ENCODE measurements at places on chromosomes 3 and 15.

GRCh38 chr3:102682741-102683140 is 247.9 kb downstream of the ZPLD1 start:
- no peak for DNase-seq

DNA sequence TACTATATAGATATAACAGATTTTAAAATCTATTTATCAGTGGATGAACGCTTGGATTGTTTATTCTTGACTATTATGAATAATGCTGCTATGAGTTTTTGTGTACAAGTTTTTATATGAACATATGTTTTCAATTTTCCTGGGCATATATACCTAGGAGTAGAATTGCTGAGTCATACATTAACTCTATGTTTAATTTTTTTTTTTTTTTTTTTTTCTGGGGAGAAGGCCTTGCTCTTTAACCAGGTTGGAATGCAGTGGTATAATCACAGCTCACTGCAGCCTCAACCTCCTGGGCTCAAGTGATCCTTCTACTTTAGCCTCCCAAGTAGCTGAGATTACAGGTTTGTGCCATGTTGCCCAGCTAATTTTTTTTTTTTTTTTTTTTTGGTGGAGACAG is 9.1 kb downstream of the CIDEC start:
- DNase-seq, result no peak

GRCh38 chr15:57861034-57861638 is 154.6 kb downstream of the POLR2M start:
- DNase-seq, result no peak

GRCh38 chr15:67979281-67979680 is 74.8 kb upstream of the PIAS1 start:
- DNase-seq, result no peak

DNA sequence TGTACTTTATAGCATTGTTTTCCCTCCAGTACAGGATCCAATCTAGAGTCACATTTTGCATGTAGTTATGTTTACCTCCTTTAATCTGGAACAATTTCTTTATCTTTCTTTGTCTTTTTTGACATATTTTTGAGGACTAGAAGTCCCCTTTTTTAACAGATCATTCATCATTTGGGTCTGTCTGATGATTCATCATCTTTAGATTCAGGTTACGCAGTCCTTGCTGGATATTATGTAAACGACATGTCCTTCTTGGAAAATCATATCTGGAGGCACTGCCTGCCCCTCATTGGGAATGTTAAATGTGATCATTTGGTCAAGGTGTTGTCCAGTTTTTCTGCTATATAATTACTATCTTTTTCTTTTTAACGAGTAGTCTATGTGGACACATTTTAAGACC is 18.3 kb downstream of the TGM4 start:
- DNase-seq, result no peak

DNA sequence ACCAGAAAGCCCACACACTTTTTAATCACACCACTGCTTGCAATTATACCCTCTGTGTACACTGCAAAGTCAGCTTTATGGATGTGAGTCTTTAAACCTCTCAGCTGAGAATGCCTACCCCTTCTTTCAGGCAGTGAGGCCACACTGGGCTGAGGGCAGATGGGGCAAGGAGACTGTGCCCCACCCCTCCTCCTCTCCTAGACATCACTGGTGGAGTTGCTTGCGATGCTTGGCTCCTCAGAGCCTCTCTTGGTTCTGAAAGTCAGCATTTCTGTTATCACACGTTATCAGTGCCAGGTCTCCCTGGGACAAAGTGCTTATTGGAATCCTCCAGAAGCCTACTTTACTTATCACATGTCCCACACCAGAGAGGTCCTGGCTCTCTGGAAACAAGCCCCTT is 128.2 kb downstream of the ZNF621 start:
- DNase-seq, result no peak

DNA sequence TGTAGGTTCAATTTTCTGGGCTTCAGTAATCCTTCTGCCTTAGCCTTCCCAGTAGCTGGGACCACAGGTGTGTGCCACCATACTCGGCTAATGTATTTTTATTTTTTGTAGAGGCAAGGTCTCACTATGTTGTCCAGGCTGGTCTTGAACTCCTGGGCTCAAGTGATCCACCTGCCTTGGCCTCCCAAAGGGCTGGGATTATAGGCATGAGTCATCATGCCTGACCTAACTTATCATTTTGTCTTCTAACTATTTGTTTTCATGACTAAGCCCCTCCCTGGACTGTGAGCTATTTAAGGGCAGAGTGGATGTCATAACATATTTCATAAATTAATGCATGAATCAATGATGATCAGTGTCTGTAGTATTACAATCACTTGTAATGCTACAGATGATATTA is 56.1 kb upstream of the PIAS1 start:
- no peak for DNase-seq

DNA sequence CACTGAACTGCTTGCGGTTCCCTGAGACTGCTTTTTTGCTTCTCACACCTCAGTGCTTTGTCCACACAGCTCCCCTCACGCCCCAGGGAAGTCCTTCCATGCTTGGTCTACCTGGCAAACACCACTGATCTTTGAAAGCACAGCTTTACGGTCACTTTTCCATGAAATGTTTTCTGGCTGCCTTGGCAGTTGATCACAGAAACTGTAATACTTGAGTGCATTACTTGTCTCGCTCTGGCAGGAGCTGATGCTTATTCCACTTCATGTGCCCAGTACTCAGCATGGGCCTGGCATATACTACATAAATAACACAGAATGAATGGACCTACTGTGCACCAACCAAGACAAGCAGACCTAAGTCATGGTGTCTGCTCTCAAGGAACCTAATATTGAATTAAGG is 121.1 kb downstream of the MEX3B start:
- no peak for DNase-seq

DNA sequence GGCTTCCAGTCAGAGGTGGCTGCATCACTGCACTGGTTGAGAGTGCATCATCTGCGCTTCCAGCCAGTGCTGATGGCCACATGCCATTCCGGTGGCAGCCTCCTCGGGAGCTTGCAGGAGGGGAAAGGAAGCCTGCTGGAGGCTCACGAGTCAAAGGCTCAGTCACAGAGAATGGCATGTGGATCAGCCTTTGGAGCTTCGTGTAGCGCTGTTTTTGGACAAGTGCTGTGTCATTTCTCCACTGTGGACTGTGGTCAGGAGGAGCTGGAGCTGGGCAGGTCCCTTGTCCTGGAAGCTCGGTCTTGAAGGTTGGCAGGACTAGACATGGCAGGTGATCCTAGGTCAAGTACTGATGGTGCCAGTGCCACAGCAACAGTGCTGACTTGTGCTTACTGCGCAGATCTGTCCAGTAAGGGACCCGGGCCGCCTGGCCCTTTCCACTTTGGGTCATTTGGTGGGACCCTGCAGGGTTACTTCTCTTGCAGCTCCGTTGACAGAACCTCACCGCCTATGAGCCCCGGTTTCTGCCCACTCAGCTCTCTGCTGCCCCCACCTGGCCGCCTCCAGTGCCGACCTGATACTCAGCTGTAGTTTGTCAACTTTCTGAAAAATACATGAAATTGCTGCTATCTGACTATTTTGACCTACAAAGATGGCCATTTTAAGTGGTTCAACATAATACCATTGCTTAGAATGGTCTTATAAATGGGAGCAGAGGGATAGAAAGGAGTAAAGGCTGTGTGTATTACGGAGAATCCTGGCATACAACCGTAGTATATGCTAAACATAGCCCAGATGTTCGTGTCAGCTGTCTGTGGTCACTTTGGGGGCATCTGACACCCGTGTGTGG is 27.6 kb upstream of the TRPM1 start:
- peak; percentile 83 for DNase-seq

DNA sequence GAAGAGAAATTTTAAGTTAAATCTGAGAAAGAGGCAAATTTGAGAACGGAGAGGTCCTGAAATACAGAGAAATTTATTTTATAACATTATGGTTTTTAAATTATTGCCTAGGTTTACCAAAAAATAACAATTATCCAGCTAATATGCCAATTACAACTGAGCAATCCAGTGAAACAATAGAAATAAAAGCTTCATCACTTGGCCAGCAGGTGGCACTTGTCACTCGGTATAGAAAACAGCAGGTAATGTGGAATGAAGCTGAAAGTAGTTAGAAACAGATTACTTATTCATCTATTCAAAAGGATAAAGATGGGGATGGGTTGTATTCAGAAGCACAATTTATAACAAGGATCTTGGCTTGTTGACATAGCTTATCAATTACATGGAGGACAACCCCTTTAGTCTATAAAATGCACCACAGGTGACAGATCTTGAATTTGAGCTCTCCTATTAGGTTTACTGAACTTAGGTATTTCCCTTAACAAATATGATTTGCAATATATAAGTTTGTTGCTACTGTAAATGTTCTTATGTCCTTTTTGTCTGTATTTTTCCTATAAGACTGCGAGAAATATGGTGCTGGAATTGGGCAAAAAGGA is 70.1 kb upstream of the GUCA1C start:
- DNase-seq, result no peak

GRCh38 chr15:47640079-47640478 is 77.2 kb upstream of the SEMA6D start:
- no peak for DNase-seq

DNA sequence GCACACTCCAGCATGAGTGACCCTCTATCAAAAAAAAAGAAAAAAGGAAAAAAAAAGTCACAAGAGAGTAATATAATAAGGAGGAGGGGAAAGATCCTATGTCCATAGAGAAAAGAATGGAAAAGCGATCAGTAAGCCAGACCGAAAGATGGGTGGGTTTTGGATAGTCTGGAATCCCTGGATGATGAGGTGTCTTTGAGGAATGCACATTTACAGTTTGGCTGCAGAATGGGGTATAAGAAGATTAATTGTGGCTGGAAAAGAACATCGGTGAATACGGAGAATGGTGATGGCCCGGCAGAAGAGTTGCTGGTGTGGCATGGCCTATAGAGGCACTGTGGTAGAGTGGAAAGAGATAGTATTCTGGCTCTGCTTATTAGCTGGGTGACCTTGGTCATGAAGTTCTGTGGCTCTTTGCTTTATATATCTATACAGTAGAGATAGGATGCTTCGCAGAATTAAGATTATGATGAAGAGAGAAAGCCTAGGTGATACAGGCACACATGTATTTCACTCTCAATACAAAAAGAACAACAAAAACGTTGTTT is 187.9 kb downstream of the AKAP13 start:
- DNase-seq, result no peak

GRCh38 chr15:31485431-31485830 is 158.8 kb downstream of the KLF13 start:
- no peak for DNase-seq

- no peak for DNase-seq
Observed at GRCh38 chr3:150675587-150675986, 28.1 kb downstream of the ERICH6 start.

Data from activated B cell treated with CpG ODN at 0.5 μM for 24 hours (primary cell).